EH (cell line): ENCODE measurements at places on chromosomes 1 and 21.

DNA sequence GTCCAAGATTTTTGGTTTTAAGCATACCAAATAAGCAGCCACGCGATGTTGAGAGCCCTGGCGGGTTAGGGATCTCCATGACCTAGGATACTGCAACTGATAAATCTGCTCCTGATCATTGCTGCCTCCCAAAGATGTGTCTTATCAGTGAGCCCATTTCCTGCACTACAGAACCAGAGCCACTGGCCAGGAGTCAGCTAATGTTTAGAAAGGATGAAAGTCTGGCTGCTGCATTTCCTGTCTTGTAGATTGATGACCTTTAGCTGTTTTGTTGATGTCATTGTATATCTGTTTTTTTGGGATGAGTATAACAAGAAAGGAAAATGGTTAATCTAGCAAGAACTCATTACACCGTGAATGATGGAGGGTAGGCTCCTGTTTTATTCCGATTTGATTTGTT, 74.5 kb downstream of the C1orf21 start:
- DNase-seq = no peak

- DNase-seq = no peak
These were observed 13.6 kb upstream of the TARS2 start for GRCh38 chr1:150473659-150474058.

- peak; percentile 93 for DNase-seq
These were observed 156.0 kb downstream of the RERE start for GRCh38 chr1:8661185-8662110.

- peak; percentile 43 for DNase-seq
These were observed 39.7 kb downstream of the UBE2U start for GRCh38 chr1:64242895-64243756.

GRCh38 chr21:34190576-34191321, 117.4 kb downstream of the MRPS6 start:
- no peak for DNase-seq

DNA sequence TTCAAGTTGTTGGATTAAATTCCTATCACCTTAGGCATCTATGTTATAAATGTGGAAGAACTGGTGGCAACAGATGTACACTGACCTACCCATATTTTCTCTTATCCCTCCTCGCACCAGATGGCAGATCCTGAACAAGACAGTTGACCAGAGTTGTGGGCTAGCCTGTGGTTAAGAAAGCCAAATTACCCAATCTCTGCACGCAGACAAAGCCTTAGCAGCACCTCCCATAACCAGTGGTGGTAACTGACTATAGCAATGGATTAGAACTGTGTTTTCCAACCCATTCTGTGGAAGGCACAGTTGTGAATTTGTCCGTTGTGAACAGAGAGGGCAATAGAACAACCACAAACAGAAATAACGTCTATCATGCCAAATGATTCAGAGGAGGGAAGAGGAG, 20.6 kb downstream of the ABCB10 start:
- no peak for DNase-seq

DNA sequence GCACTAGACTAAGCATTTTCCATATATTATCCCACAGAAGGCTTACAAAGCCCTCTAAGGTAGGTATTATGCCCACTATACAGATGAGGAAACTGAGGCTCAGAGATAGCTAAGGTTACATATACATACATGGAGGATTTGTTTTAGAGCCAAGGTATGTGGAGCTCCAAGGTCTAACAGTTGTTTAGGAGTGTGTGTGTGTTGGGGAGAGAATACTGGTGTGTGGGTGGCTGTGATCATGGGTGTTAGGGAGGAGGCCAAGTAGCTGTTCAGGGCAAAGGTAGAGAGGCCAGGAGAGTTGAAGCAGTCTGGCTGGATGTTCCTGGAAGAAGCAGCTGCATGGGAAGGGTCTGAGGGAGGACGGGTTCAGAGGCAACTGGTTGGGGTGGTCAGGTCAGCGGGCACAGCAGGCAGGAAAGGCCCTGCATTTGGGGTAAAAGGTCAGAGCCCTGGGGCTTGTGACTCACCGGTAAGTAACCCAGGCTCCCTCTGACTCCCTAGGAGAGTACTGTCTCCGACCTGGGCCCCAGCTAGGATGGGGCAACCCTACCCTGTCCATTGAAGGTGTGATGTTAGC, 5.1 kb upstream of the LDLRAP1 start:
- DNase-seq = no peak

GRCh38 chr1:168958562-168959289, 147.8 kb upstream of the ATP1B1 start:
- DNase-seq = no peak
